Activated CD4-positive, alpha-beta memory T cell treated with anti-CD3 and anti-CD28 coated beads for 36 hours (primary cell): ENCODE measurements at places on chromosomes 6 and 20. TPM values are rescaled to one million over a fixed set of nuclear protein-coding genes. Genes with fewer than 3 reads are reported as not detected.

DNA sequence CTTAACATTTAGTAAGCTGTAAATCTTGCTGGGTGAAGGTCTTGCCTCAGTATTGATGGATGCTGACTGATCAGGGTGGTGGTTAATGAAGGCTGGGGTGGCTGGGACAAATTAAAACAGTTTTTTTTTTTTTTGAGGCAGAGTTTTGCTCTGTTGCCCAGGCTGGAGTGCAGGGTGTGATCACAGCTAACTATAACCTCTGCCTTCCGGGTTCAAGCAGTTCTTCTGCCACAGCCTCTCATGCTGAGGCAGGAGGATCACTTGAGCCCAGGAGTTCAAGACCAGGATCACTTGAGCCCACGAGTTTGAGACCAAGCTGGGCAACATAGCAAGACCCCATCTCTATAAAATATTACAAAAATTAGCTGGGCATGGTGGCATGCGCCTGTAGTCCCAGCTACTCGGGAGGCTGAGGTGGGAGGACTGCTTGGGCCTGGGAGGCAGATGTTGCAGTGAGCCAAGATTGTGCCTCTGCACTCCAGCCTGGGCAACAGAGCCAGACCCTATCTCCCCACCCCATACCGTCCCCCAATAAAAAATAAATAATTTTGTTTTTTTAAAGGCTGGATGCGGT, 67.2 kb downstream of the NCOA3 start:
- H3K4me1 ChIP-seq = peaks cover 59% of the 10 kb centered on the region
- peak overlapping the region; percentile 23 for H3K27ac ChIP-seq
- no peak for DNase-seq

- H3K27me3 ChIP-seq = no peaks in the 10 kb centered on the region
- H3K4me3 ChIP-seq = no peak overlapping the region
- H3K36me3 ChIP-seq = peaks cover 18% of the 10 kb centered on the region
- DNase-seq = peak; percentile 11
Observed at GRCh38 chr6:43671011-43671800, 16.4 kb downstream of the MRPS18A start.

DNA sequence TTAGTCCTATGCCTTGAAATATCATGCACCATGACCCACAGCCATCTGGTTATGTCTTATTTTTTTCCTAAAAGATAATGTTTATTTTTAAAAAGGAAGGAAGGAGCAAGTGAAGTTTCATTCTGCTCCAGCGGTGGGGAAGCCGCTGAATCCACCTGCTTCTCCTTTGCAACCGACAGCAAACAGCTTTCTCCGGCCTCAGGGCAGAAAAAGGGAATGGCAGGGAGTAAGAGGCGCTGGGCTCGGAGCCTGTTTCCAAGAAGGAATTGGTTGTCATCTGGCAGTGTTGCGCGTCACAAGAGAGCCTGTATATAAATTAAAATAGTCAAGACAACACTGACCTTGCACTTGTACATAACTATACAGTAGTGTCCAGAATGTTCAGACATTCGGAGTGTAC, 14.2 kb downstream of the GFRA4 start:
- no peak overlapping the region for H3K4me3 ChIP-seq
- H3K4me1 ChIP-seq = no peaks in the 10 kb centered on the region
- no peak overlapping the region for H3K27ac ChIP-seq
- no peaks in the 10 kb centered on the region for H3K27me3 ChIP-seq

DNA sequence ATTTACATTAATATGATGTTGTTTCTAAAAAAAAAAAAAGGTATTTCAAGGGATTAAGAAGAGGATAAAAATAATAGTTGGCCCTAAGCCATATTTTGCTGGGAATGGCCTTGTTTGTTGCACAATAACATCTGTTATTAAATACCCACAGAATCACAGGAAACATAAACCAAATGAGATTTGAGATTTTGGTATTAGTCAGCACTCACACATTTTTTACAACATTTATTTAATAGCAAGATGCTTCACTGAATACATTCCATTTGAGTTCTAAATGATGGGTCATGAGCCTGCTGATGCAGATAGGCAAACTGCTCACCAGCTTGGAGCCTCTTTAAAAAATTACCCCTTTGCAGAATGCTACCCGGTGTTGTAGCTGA, 92.9 kb upstream of the ENPP5 start:
- no peaks in the 10 kb centered on the region for H3K36me3 ChIP-seq
- no peak overlapping the region for H3K4me3 ChIP-seq
- DNase-seq = no peak
- H3K4me1 ChIP-seq = no peaks in the 10 kb centered on the region
- H3K27me3 ChIP-seq = no peaks in the 10 kb centered on the region

GRCh38 chr6:90044182-90044832, 150.0 kb downstream of the GJA10 start:
- peaks cover 23% of the 10 kb centered on the region for H3K36me3 ChIP-seq
- H3K4me3 ChIP-seq = no peak overlapping the region
- H3K27me3 ChIP-seq = no peaks in the 10 kb centered on the region
- no peak for DNase-seq

The LY6G5B gene
- total RNA-seq = 9.2 TPM

DNA sequence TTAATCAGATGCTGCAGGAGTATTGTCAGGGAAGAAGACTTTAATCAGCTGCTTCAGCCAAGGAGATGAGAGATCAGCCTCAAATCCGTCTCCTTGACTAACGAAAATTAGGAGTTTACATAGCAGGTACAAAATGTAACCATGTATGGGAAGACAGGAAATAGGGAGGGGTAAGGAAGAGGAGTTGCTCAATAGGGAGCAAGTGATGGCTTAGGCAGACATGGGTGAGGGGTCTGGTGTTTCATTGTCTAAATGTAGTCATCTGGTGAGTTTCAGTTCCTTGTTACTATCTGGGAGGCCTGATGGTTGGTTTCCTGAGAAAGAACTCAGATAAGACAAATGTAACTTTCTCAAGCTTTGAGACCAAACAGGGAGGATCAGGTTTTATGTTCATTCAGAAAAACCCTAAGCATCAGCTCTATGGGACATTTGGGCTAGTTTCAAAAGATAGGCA, 217.3 kb upstream of the SULF2 start:
- H3K27me3 ChIP-seq = peaks cover 28% of the 10 kb centered on the region
- no peak for DNase-seq
- no peaks in the 10 kb centered on the region for H3K4me1 ChIP-seq
- no peak overlapping the region for H3K4me3 ChIP-seq
- H3K36me3 ChIP-seq = no peaks in the 10 kb centered on the region
